ENCODE measurements at places on chromosomes 11 and 22.

- DNase-seq, result no peak
These were observed 36.9 kb downstream of the IGF2 start for GRCh38 chr11:2102132-2102882.

DNA sequence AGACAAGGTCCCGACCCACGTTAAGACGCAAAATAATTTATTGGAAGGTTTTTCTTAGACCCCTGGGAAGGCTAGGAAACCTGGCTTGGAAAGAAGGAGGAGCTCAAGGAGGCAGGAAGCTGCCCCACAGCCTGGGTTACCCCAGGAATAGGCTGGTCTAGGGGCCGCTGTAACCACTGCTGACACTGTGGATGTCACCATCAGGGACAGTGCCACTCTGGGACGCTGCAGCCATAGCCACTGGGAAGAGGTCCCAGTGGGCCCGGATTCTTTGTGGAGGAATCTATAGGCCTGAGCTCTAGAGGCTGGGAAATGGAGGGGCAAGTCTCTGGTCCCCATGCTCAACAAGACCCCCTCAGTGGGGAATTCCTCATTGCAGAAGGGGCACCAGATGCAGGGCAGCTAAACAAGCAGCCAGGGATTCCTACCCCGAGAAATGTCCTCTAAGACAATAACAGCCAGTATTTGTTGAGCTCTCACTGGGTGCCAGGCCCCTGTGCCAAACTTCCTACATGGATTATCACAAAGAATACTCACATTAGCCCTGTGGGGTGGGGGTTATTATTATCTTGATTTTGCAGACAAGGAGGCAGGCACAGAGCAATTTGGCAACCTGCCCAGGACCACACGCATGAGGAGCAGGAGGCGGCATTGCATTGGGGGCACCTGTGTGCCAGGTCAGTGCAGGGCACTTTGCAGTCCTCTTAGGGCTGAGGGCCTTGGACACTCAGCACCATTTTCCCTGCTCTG lies 19.5 kb upstream of the CHKA start:
- DNase-seq, result no peak

DNA sequence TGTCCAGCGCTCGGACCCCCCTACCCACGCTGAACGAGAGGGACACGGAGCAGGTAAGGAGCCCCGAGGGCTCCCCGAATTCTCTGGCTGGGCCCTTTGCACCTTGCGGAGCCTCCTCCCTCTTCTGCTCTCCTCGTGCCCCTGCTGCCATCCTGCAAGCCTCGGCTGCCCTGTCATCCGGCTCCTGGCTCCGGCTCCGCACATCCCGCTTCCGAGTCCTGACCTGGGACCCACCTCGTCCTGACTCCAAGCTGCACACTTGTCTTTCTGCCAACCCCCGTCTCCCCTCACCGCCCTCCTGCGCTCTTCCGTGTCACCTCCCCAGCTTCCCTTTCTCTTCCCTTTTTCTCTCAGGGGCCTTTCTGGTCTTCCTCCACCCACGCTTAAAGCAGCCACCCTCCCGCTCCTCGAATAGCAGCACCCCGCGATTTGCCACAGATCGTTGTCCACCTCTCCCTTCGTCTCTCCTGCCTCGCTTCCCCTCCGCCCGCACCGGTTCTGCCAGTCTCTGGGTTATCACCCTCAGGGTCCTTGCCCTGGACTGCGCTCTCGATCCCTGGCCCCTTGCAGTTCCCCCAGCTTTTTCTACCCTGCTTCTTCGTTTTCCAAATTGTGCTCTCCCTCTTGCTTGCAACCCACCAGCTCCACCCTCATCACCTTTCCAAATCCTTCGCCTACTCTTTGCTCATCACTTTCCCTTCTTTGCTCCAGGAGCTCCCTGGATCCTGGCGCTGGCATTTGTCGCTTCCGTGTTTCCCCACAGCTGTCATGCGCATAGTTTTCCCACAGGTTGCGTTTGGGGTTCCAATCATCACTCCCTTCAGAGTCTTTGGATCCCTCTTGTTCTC lies 822 bp downstream of the MARK2 start:
- no peak for DNase-seq

- DNase-seq, result peak; percentile 51
These were observed 27.3 kb downstream of the MARK2 start for GRCh38 chr11:63866211-63866610.

DNA sequence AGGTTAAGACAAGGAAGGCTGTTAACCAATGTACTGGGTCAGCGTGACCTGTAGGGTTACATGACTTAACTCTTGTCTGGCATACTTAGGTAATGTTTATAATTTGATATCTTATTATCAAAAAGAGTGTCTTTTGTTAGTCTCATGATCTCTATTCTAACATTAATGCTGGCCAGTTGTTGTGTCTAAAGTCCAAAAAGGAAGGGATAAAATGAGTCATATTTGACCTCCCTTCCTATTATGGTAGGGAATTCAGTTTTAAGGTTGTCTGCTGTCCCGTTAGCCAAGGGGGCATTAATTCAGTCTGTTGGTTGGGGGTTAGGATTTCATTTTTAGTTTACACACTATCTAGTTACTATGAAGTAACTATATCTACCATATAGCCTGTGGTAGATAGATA lies 364.0 kb downstream of the GRM5 start:
- DNase-seq, result no peak

GRCh38 chr11:78562398-78562797 lies 12.3 kb downstream of the NARS2 start:
- no peak for DNase-seq

DNA sequence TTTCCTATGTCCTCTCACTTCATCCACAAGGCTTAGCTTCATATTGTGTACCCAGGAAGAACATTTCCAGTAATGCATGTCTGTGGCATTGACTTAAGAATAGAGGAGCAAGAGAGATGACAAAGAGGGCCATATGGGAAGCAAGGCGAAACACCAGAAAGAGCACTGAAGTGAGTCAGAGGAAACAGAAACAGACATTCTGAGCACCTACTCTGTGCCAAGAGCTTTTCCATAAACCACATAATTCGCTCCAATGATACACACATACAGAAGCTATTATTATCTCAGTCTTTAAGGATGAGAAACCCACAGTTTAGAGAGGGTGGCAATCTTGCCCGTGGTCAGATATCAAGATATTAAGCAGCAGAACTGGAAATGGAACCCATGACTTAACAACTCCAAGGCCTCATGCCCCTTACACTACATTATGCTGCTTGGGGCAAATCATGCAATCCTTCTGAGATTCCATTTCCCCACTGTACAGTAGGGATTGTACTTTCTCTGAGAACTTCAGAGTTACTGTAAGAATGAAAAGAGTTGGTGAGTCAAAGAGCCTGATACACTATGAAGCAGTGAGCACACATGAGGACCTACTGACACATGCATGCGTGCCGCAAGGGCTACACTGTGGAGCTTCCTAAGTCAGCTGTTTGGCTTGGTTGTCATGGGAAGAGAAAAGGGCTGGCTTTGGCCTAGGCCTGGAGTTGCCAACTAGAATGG lies 126.6 kb downstream of the KCNC1 start:
- no peak for DNase-seq

- peak; percentile 36 for DNase-seq
These were observed 74.6 kb upstream of the SUSD2 start for GRCh38 chr22:24106385-24107381.

DNA sequence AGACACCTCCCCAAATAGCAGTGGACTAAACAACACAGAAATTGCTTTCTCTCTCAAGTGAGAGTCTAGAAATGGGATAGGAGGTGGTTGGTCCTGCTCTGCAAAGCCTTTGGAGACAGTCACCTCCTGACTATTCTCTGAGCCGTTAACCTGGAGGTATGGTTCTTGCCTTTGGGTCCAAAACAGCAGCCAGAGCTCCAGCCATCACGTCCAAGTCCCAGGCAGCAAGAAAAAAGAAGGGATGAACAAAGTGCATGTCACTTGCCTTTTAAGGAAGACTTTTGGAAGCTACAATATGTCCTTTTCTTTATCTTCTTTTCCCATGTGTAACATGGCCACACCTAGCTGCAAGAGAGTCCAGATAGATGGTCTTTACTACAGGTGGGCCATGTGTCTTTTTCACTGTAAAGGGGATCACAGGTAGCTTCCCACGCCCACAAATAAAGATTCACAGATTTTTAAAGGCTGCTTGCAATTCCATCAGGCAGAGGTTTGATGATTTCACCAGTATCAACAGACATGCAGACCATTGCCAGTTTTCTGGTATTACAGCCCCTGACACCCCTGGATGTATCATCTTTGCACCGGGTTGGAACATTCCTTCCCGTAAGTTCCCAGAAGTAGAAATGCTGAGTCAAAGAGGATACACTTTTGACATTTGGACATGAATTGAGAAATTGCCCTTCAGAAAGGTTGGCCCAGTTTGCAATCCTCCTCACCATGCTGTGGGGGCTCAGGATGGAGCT lies 66.0 kb downstream of the MYEOV start:
- no peak for DNase-seq

- no peak for DNase-seq
These were observed 118.8 kb upstream of the VPREB1 start for GRCh38 chr22:22125579-22126468.

DNA sequence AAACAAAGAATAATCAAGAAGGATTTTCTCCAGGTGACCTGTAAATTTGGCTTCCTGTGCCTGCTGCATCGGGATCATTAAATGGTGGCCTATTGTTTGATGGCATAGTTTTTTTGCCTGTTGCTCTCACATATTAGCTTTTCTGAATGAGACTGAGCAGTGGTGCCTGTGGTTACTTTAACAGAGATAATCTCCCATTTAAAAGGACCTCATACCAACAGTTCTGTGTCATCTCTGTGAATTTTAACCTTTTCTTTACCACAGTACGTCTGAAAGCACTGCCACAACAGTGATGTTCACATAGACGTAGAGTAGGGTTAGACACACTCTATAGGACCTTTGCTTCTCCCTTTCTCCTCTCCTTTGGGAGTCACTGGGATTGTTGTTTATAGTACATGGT lies 22.9 kb upstream of the RCE1 start:
- DNase-seq, result no peak

GRCh38 chr22:32473388-32473952 lies 1.1 kb upstream of the FBXO7 start:
- no peak for DNase-seq

- DNase-seq, result no peak
These were observed 11.2 kb downstream of the LARGE1 start for GRCh38 chr22:33909075-33909458.

- no peak for DNase-seq
These were observed 12.0 kb downstream of the FRMD8 start for GRCh38 chr11:65398362-65398910.

Data from activated T-cell treated with anti-CD3 and anti-CD28 coated beads for 1 hour (primary cell).